ENCODE measurements at places on chromosomes 4 and X. TPM values are rescaled to one million over a fixed set of nuclear protein-coding genes. Genes with fewer than 3 reads are reported as not detected.
A peak's percentile ranks its signal among the peaks of the same experiment; 100 is the strongest.

DNA sequence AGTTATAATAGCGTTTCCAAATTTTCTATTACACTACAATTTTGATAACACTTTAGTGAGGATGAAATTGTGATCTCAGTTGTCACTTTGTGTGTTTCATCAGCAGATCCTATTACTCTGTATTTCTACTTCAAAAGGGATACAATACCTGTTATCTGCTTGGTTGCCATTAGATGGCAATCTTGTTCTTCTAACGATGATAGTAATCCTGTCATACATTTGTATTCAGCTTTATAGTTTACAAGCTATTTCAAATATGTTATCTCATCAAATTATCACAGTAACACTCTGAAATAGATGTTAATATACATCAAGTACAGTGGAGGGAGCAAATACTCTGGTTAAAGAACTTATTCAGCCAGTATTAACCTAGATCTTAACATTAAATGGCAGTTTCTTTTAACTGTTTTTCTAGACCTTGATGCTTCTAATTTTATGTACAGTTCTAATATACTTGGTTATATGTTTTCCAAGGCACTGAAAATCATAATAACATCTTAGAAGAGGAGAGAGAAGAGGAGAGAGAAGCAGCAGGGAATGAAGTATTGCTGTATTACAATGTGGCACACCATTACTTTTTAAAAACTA, 292.0 kb downstream of the CCSER1 start:
- no peak for DNase-seq

DNA sequence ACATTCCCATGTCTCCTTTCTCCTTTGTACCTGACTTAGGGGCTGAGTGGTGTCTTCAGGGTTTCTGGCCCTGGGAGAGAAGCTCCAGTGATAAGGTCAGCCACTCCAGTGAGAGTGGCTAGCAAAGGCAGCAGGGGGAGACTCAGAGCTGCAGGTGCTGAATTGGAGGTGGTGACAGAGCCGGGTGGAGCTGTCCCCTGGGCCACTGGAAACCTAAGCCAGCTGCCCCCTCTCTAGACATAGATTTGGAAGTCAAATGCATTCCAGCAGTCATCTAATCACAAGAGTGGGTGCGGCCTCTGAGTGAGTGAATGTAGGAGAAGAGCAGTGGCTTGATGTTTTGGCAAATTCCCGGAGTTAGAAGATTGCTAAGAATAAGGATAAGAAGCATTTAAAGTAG, 28.5 kb downstream of the TRIM2 start:
- DNase-seq = no peak

- no peak for DNase-seq
Observed at GRCh38 chr4:30840571-30840970, 120.4 kb downstream of the PCDH7 start.

DNA sequence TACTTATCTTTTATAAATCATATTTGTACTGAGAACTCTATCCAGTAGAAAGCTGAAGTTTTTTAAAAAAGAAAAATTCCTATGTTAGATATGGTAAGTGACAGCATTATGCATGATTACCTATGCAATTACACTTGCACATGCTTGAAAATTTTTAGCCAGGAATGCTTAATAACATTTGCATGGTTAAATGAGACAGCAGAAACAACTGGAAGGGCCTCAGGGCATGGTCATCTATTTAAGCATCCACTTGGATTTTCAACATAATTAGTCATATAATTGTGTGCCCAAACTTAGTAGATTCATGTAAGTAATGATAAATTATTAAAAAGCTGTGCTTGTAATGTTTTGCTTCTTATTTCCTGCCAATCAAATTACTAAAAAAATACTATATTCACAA, 151.9 kb downstream of the TTC29 start:
- no peak for DNase-seq

GRCh38 chr4:35493977-35494376, 750.3 kb downstream of the ARAP2 start:
- no peak for DNase-seq

DNA sequence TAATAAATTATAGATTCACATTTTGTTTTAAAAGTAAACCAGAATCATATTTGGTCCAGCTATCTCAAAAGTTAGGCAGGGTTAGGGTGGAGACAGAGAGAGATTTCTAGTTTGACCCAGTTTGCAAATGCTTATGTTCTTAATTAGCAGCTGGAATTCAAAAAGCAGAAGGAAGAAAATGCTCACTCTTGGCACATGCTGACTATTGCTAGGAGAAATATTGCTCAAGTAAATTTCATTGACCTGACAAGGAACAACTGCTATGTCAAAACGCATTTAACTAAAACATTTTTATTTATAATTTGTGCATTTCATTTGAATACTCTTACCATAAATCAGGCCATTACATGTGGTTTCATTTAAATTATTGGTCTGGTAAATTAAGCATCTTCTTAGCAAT, 131.8 kb downstream of the GLRA3 start:
- DNase-seq = no peak

GRCh38 chr4:58252656-58253055, 1142.5 kb upstream of the IGFBP7 start:
- DNase-seq = no peak

- DNase-seq = no peak
Observed at GRCh38 chr4:173782660-173783059, 252.6 kb upstream of the HAND2 start.

GRCh38 chr4:162360369-162361149, 196.8 kb upstream of the FSTL5 start:
- DNase-seq = no peak

GRCh38 chrX:67582436-67582835, 38.6 kb downstream of the AR start:
- no peak for DNase-seq

GRCh38 chr4:95091272-95091671, 333.5 kb downstream of the BMPR1B start:
- DNase-seq = no peak

DNA sequence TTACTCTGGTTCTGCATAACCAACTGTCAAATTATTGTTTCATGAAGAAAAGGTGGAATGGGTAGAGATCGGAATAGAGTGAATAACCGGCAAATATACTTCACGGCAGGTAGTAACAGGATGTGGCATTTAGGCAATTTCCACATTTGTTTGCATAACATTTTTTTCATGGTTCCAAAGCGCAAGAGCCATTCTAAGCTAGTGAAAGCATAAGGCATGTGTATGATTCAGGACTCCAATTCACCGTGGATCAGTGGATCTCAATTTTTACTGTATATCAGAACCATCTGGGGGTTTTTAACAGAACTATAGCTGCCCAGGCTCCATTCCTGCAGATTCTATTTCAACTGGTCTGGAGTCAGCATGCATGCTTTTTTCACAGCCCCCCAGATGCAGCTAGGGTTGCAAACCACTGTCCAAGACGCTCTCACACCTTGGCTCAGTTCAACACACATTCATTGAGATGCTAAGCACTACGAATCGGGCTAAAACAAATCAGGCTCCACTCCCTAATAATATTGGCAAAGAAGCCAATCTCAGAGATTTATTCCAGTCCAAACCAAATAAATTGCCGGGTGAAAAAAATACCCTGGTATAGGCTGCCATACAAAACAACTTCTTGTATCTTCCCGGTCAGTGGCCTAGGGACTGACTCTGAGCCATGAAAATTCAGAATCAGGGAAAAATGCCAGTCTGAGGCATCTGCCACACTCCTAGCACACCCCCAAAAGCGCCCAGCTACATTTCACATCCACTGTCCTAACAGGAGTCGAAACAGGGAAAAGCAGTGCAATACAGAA, 30.0 kb downstream of the AFAP1 start:
- DNase-seq = no peak

GRCh38 chrX:44918722-44919121, 45.7 kb downstream of the KDM6A start:
- no peak for DNase-seq

DNA sequence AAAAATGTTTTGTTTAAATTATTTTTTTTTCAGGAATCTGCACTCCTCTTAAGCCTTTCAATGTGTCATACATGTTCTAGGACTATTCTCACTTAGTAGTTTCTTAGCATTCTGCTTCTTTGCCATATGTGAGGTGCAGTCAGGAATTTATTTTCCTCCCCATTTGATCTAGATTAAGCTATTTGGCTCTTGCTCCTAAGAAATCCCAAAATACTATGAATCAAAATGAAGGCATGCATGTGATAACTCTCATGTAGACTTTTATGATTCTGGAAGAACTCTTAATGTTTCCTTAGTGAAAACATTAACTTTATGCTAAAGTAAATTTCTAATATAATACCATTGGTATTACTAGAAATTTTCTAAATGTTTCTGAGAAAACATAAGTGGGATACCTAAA, 664.5 kb downstream of the RAPGEF2 start:
- no peak for DNase-seq

DNA sequence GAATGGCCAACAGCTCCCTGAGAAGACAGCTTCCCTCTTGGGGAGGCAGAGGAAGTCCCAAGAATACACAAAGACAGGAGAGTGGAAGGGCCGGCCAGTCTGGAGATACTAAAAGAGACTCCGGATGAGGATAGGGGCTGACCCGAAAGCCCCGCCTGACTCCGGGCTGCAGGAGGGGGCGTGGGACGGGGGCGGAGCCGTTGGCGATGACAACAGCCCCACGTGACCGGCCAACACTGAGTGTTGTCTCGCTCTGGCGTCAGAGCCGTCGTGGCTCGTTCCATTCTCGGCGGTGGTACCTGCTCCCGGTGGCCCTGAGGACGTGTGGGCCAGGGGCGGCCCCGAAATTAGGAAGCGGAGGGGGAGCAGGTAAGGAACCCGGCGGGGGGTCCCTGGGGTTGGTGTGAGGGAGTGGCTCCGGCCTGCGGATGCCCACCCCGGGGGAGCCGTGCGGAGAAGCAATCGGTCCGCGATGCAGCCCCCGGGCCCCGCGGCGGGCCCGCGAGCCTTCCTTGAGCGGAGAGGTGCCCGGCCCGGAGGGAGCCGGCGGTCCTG, at the start of gene BEX4:
Gene BEX4, plus strand, starts transcription at position 239 of the 555 bp plus-strand sequence. CDS start 1,046 bp downstream, outside the sequence.
- DNase-seq = peak; percentile 91

GRCh38 chr4:114200026-114200425, 220.6 kb upstream of the ARSJ start:
- no peak for DNase-seq

- no peak for DNase-seq
Observed at GRCh38 chrX:43140582-43140981, 362.6 kb upstream of the PPP1R2C start.

DNA sequence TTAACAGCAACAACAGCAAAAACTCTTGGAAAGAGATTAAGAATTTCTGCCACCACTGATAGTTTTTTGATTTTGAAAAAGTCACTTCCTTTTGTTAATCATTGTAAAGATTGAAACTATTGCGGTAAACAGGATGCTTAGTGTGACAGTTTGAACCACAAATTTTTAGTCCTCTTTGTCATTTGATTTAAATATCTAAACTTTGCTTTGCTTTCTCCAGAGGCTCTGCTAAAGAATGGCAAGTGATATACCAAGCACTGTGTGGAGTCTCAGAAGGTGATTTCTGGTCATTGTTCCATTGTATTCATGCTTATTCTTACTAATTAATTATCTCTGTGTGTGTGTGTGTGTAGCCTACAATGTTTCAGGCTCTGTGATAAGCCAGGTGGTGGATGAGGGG, 155.6 kb downstream of the BMPR1B start:
- DNase-seq = no peak

GRCh38 chr4:42562016-42562415, 94.9 kb downstream of the ATP8A1 start:
- DNase-seq = no peak

DNA sequence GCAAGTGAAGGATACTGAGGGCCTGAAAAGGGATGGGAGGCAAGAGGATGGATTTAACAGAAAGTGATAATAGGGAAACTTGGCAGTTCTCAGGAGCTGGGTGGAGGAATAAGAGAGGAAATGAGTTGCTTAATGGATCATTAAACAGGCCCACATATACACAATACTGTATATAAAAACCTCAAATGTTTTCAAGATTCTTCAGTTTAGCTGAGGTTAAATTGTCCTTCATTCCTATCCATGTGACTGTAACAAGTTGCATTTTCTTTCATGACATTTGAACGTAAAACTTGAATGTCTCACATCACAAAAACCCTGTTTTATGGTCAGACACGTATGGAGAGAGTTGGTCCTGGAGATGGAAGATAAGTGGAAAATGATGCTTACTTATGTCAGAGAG, 76.5 kb upstream of the PLAC8 start:
- no peak for DNase-seq

GLUD2 gene
- 176 TPM for total RNA-seq

FRMD7 gene
- total RNA-seq = not detected

GAGE2A gene
- 4.9 TPM for total RNA-seq

ASB9 gene
- 88.8 TPM for total RNA-seq

FGB gene
- total RNA-seq = 0.93 TPM

FAM9B gene
- total RNA-seq = 4.7 TPM

FAM193A gene
- 92.4 TPM for total RNA-seq

GPR173 gene
- total RNA-seq = 3.8 TPM

ATP5ME gene
- 139 TPM for total RNA-seq

GALNTL6 gene
- total RNA-seq = 4.9 TPM

DCUN1D4 gene
- total RNA-seq = 74.1 TPM

All from testis (tissue), 5 donors.